ENCODE measurements at places on chromosomes 5 and 9. TPM values are rescaled to one million over a fixed set of nuclear protein-coding genes. Genes with fewer than 3 reads are reported as not detected.

- no peak for DNase-seq
- no peaks in the 10 kb centered on the region for H3K27me3 ChIP-seq
- no peak overlapping the region for H3K4me3 ChIP-seq
- no peak overlapping the region for H3K27ac ChIP-seq
- H3K36me3 ChIP-seq = no peaks in the 10 kb centered on the region
These were observed 95.9 kb upstream of the KLF4 start for GRCh38 chr9:107585465-107585864.

Gene SLC46A2
- polyA plus RNA-seq = 45.1 TPM

Gene CATSPER3
- 0.52 TPM for polyA plus RNA-seq

GRCh38 chr5:142740474-142741242 lies 29.5 kb upstream of the ARHGAP26 start:
- DNase-seq = no peak
- H3K4me1 ChIP-seq = peaks cover 12% of the 10 kb centered on the region
- no peak overlapping the region for H3K27ac ChIP-seq
- no peaks in the 10 kb centered on the region for H3K36me3 ChIP-seq
- no peak overlapping the region for H3K4me3 ChIP-seq

Gene SCGB3A2
- polyA plus RNA-seq = 1.3 TPM
